ENCODE measurements at places on chromosomes 5 and 9.

- no peak for DNase-seq
These were observed 64.1 kb downstream of the PLAC8L1 start for GRCh38 chr5:146041180-146041789.

- DNase-seq = no peak
These were observed 8.9 kb downstream of the NR2F1-AS1 start for GRCh38 chr5:93572101-93572607.

- no peak for DNase-seq
These were observed 680 bp downstream of the GOLPH3 start for GRCh38 chr5:32173267-32174010.

DNA sequence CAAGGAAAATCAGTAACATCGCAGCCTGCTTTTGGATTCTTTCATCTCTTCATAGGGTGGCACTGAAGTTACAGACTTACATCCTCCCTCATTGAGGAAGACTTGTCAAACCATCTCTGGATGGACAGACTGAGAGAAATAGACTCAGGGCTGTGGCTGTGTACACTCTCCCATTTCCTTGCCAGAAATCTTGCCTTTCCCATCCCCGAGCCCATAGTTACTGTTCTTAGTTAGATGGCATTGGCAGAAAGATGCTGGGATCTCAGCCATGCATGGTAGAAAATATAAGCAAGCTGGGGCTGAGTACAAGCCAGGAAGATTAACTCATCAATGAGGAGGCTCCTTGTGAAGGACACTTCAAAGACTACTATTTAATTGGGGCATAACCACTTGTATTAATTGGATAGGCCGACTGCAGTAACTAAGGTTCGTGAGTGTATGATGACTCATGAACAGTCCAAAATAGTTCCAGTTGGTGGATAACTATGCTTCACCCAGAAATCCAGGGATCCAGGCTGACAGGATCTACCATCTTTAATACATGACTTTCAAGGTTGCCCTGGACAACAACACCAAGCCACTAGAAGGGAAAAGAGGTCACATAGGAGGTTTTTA lies 137.9 kb downstream of the TMEM38B start:
- DNase-seq = no peak

DNA sequence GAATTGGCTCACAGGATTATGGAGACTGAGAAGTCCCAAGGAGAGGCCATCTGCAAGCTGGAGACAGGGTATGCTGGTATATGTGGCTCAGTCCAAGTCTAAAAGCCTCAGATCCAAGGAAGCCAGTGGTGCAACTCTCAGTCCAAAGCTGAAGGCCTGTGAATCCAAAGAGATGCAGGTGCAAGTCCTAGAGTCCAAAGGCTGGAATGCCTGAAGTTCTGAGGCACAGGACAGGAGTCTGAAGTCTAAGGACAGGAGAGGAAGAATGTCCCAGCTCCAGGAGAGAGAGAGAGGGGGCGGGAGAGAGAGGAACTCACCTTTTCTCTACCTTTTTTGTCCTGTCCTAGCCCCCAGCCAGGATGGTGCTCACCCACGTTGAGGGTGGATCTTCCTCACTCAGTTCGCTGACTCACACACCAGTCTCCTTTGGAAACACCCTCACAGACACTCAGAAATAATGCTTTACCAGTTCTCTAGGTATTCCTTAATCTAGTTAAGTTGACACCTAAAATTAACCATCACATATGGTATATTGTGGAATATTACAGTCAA lies 49.6 kb downstream of the KCNN2 start:
- no peak for DNase-seq

DNA sequence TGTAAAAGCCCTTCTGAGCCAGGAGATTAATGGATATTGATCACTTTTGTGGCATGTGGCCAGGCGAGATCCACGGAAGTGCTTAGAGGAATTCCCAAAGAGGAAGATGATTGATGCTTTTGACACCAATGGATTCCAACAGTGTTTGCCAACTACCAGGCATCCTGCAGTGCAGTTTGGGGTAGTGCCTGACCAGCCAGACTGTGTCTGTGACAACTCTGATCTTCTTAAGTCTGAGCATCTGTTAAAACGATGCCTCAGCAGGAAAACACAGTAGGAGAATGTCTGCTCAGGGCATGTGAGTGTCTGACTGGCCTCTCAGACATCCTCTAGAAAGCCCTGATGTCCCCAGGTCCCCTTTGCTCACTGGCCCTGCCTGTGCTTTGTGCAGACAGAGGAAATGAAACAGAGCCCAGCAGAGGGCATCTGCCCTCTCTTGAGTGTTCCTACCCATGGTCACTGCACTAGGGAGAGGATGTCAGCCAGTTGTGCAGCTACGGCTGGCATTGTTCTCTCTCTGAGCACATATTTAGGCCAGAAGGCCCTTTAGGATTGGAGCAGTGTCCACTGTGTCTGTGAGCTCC lies 57.0 kb downstream of the TRPC7 start:
- DNase-seq = no peak

DNA sequence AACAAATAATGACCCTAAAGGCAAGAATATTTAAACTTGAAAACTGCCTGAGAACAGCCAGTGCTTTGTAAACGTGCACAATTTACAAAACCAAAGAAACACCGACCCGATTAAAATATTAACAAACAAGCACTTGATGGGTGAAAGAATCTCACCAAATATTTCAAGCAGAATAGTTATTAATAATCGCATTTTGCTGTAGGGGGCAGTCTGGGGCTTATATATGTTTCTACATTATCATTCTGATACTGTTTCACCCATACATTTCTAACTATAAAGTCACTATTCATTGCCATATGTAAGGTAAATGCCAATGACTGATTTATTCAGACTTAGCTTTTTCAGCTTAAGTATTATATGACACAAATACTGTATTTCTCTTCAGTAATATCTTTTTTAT lies 37.7 kb downstream of the UBAP2 start:
- DNase-seq = no peak

- no peak for DNase-seq
These were observed 19.1 kb upstream of the EDIL3 start for GRCh38 chr5:84403773-84404172.

DNA sequence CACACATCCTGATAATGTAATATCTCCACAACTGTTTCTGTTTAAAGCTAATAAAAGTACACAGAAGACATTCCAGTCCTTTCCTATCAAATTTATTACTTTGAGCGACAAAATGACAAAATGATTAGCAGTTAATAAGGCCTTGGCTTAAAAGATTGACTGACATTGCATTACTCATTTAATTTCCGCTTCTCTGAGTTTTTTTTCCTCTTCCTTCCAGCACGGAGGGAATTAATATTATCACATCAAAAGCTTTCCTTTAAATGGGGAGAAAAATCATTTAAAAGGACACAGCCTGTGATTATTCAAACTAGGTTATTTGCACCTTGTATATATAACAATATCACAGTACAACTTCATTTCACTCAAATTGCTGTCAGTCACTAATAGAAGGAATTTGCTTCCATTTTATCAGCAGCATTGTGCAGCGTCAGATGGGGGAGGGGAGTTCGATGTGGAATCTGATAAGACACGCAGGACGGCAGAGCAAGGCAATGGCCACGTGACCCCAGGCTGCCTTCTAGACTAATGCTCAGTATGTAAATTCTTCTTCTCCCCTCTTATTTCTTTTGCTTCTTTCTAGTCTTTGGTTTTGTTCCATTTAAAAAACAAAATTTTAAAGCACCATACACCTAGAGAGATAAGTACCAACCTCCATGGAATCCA lies 400.5 kb downstream of the IRX1 start:
- DNase-seq = no peak

DNA sequence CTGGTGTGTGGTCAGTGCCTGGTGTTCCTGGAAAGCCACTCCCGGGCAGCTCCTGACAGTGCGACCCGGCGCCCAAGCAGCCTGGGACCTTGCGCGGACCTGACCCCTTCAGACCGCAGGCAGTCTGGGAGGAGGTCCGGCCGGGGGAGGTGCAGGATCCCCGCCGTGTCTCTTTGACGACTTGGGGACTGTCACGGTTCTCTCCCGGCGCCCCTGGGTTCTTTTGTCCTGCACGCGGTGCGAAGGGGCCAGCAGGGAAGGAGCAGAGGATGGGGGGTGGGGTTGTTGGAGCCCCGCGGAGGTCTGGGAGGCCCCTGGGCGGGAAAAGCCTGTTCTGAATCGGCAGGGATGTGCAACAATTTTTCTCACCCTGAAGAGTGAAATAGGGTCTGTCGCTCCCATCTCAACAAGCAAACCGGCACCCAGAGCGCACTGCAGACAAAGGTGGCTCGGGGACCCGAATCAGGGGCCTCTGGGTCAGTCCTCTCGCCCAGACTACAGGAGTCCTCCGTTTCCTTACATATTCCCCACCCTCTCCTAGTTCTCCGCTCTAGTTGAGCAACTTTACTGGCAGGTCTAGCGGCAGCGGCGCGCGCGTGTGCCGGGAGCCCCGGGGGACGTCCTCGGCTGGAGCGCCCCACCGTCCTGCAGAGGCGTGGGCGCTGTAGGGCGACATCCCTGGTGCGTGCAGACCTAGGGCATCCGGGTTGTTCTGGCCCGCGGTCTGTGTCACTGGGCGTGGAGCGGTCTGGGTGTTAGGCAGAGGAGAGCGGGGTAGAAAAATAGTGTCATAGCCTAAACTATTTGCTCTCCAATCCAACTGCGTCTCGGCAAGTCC lies 1.2 kb downstream of the VCAN start:
- DNase-seq = no peak

DNA sequence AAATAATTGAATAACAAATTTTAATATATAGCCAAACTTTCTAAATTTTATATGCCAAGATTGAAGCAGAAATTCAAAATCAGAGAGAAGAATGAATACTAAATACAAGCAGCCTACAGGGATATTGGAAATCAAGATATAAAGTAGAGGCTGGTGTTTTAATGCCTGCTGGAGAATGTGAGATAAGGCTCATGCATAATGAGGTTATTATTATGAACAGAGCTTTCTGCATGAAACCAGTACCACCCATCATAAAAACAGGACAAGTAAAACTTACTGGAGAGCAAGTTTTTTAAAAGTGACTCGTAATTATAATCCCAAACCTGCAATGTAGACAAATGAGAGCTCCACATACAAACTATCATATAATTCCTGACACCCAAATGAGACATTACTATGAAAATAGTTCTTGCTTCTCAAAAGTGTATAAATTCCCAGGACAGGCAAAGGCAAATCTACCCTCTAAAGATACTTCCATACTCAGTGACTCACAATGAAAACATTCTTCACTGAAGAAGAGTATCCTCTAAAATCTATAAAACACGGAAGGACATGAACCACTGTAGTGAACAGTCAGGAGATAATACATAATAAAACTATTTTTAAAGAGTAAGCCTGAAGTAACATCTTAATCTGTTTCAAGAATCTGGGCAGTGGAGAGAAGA lies 532.0 kb upstream of the GRAMD2B start:
- DNase-seq = no peak

DNA sequence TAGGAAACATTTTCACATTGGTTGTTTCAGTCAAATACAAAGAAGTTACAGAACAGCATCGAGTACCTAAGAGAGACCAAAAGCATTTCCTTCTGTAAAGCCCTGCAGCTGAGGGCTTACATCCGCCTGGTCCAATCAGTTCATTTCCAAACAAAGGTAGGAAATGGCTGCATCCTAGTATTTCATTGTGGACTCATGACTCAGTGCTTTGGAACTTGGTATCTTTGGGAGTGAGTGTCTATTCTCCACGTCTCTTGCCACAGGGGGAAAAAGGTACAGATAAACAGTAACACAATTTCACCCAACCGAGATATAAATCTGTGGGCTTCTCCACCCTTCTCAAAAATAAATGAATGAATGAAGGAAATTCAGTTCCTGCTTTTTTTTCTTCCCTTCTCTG lies 75.4 kb downstream of the NFIB start:
- no peak for DNase-seq

- no peak for DNase-seq
These were observed 521.2 kb downstream of the IRX1 start for GRCh38 chr5:4116834-4117233.

DNA sequence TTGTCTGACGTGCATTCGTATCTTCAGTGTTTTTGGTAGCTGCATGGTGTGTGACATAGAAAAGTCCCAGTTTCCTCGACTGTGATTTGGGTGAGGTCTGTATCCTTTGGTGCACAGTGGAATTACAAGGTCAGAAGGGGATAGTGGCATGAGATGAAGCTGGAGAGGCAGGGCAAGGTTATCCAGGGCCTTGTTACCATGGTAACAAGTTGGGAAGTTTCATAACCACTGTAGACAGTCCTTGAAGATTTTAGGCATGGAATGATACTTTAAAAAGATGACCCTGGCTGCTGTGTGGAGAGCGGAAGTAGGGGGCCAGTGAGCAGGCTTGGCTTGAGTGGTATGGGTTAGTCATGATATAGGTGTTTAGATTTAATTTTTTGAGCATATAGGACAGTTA lies 11.9 kb downstream of the EHMT1 start:
- no peak for DNase-seq

DNA sequence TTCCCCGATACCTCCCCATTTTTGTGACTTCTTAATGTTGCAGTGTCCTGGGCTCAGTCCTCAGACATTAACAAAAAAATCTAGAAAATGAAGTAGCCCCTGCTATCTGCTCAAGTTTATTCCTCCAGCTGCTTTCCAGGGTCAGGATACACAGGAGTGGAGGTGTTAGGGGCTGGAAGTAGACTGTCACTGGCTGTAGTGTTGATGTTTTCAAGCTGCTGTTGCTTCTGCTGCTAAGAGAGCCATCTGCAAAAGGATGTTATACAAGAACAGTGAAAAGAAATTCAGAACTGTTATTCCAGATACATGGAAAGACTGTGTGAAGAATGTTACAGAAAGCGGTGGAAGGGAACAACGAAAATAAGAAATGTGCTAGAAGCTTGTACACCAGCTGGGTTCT lies 10.7 kb downstream of the CD14 start:
- DNase-seq = no peak

DNA sequence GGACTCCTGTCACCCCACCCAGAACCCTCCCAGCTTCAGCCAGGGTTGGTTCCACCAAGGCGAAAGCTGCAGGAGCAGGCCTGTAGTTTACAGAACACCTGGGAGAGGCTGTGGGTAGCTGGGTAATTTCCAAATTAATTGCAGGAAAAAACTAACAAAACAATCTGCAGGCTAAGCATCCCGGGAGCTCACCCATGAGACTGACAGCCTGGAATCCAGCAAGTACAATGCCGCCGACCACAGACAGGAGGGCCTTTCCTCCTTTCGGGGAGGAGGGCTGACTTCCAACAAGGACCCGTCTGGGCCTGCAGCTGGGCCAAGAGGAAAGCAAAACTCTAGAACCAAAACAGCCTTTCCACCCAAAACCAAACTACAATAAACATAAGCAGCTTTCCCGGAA lies 10.3 kb downstream of the FOXE1 start:
- no peak for DNase-seq

GRCh38 chr5:111122398-111122797 lies 30.2 kb downstream of the WDR36 start:
- no peak for DNase-seq

DNA sequence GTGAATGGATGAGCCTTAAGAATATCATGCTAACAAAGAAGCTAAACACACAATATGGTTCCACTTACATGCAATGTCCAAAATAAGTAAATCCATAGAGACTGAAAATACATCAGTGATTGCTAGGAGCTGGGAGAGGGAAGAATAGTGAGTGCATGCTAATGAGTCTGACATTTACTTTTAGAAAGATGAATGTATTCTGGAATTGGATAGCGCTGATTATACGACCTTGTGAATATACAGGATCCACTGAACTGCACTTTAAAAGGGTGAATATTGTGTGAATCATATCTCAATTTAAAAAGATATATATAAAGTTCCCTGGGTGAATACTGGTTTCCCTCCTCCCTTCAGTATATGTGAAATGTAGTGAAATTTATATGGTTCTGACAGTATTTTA lies 46.2 kb downstream of the LOX start:
- DNase-seq = no peak
